ENCODE measurements at places on chromosomes 4 and X. TPM values are rescaled to one million over a fixed set of nuclear protein-coding genes. Genes with fewer than 3 reads are reported as not detected.

Gene PFKFB1
- total RNA-seq: 0.81 TPM

Gene SPARCL1
- total RNA-seq: not detected

Gene SSX2
- not detected for total RNA-seq

Gene UGT2B15
- not detected for total RNA-seq

Gene ATP7A
- 7.0 TPM for total RNA-seq

Gene FRAS1
- 0.17 TPM for total RNA-seq

Gene IL2RG
- total RNA-seq: 512 TPM

- DNase-seq: no peak
Observed at GRCh38 chrX:124804962-124805361, 458.6 kb downstream of the SH2D1A start.

- no peak for DNase-seq
Observed at GRCh38 chr4:170497112-170497511, 407.4 kb upstream of the AADAT start.

- no peak for DNase-seq
Observed at GRCh38 chr4:101103381-101104142, 243.8 kb downstream of the PPP3CA start.

DNA sequence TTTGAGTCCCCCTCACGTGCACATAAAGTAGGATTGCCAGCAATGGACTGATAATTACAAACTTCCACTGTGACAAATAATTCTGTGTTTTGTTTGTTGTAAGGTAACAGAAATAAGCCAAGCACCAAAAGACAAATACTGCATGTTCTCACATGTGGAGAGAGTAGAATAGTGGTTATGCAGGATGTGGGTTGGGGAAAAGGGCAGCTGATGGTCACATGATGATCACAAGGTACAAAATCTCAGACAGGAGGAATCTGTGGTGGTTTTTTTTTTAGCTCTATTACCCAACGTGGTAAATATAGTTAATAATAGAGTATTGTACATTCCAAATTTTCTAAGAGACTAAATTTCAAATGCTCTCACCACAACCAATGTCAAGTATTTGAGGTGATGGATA, 182.3 kb downstream of the BANK1 start:
- DNase-seq: no peak

DNA sequence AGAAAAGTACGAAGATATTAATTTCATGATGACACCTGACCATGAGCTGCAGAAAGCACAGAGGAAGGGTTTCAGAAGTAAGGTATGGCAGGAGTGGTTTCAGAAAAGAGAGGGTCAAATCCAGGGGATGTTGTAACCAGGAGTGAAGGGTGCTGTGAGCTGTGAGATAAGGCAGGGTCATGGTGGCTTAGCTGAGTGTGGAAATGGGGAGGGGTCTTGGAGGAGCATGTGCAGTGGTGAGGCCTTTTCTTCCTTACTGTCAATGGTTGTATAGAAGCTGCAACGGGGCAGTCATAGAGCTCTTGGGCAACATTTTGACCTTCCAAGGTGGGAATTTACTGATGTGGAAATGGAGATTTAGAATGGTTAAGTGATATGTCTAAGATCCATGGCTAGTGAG, 2.5 kb downstream of the ANAPC4 start:
- DNase-seq: no peak

DNA sequence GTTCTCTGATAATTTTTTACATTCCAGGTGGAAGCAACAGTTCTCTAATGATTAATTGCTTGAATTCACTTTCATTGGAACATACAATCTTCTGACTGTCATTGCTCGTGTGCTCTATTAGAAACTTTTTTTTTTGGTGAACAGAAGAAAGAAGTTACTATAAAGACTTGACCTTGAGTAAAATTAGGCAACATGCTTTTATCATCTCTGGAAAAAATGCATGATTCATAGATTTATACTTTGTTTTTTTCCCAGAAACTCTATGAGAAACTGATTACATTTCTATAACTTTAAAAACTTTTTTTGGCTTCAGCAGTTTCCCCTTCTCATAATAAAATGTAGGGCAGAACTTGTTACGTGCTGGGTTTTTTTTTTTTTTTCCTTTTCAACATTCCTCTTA, 167.6 kb downstream of the ARHGAP10 start:
- DNase-seq: no peak

DNA sequence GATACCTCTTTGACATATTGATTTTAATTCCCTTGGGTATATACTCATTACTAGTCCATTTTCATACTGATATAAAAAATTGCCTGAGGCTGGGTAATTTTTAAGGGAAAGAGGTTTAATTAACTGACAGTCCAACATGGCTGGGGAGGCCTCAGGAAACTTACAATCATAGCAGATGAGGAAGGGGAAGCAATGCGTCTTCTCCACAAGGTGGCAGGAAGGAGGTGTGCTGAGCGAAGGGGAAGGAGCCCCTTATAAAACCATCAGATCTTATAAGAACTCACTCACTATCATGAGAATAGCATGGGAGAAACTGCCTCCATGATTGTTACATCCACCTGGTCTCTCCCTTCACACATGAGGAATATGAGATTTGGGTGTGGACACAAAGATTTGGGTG, 42.4 kb downstream of the MSX1 start:
- DNase-seq: no peak

- no peak for DNase-seq
Observed at GRCh38 chr4:148055844-148056243, 324.0 kb downstream of the ARHGAP10 start.

DNA sequence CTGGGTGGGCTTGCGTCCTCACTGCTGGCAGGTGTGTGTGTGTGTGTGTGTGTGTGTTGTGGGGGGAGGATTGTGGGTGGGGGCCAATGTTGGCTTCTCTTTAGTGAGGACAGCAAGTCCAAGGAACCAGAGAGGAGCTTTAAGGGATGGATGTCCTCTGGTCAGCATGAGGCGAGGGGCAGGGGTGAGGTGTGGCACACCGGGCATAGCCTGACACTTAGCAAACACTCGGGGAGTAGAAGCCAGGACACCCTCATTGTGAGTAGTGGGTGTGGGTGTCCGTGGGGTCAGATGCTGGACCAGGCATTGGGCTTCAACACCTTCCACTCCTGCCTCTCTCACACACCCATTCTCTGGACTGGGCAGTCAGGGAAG, 2.8 kb downstream of the SORCS2 start:
- peak; percentile 56 for DNase-seq

DNA sequence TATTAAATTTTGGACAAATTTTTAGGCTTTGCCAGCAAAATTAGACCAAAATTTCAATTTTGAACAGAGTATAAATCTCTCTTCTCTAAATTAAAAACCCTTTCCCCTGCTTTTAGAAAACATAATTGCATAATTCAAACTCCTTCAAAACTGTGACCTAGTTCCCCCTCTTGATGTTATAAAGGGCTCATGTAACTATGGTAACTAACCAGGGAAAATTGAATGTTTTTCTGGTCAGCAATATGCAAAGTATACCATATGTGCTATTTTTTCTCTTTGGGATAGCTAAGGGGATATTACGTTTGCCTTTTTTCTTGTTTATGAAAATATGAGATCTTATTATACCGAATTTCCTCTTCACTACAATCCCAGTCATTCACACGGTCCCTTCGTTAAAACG, 5.1 kb upstream of the ING2 start:
- DNase-seq: no peak

- DNase-seq: no peak
Observed at GRCh38 chrX:130566028-130566683, 164.4 kb downstream of the RBMX2 start.
